ENCODE measurements at places on chromosomes 13 and 19.

DNA sequence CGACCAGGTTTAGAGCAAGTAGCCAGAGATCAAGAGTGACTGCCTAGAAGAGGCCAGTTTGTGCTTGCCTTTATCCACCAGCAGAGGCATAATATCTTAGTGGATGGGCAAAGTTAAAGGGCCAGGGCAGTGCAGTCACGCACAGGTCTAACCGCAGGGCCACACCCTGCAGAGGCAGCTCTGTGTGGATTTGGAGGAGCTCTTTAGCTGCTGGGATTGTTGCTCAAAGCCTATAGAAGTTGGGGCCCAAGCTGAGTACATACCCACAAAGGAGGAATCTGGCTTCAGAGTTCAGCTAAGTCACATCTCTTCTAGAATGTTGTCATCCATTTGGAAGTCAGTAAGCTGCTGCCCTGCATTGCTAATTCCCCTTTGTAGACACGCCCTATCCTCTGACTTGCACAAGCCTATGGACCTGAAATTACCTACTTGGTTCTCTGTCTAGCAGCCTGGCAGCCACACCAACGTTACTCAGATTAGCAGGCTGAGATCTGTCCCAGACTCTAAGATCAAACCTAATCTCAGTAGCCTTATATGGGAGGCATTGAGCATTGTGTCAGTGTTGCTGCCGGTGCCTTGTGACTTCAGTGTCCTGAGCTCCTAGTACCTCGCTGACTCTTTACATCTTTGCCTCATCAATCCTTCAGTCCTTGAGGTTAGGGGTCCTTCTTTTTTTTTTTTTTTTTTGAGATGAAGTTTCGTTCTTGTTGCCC is 102.9 kb upstream of the STARD13 start:
- DNase-seq = no peak

DNA sequence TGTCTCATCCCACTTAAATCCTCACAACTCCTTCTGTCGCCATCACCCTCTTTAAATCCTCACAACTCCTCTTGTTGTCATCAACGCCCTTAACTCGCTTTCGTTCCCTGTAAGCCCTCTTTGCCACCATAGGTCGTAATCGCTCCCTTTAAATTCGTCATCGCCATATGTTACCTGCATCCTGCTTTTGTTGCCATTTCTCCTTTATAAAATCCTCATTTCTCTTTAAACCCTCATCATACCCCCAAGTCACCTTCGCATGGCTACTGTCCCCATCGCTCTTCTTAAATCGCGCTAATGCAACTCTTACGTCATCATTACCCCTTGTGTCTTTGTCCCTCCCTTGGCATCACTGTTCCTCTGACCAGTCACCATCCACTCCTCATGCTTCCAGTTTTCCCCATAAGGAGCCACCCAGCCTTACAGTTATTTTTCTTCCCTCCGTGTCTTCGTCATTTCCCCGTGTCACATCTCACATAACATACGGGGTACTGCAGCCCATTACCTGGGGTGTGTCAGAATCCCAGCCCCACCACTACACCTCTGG is 539 bp downstream of the PLD3 start:
- no peak for DNase-seq

- no peak for DNase-seq
Observed at GRCh38 chr19:41563854-41564514, 12.0 kb upstream of the CEACAM21 start.

DNA sequence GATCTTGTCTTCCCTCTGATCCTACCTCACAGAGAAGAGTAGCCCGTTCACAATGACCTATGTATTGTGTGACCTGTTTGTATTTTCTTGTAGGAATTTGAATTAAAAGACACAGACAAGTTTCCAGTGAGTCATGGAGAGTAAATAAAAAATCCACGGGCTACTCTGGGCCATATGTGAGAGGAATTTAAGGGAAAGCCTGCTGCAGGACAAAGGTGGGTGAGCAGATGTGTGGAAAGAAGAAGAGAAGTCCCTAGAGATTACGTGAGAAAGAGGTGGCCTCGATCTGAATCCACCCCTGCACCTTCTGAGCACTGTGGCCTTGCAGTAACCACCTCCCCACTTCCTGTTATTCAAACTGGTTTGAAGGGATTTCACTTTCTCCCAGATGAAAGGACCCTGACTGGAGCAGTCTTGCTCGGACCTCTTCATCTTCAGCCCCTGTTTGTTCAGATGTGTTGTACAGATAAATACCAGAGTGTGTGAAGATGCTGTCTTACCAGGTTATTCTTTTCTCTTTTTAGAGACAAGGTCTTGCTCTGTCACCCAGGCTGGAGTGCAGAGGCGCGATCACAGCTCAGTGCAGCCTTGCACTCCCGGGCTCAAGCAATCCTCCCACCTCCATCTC is 205.4 kb downstream of the PDS5B start:
- DNase-seq = no peak

GRCh38 chr13:71124230-71124629 is 742.8 kb downstream of the DACH1 start:
- no peak for DNase-seq

DNA sequence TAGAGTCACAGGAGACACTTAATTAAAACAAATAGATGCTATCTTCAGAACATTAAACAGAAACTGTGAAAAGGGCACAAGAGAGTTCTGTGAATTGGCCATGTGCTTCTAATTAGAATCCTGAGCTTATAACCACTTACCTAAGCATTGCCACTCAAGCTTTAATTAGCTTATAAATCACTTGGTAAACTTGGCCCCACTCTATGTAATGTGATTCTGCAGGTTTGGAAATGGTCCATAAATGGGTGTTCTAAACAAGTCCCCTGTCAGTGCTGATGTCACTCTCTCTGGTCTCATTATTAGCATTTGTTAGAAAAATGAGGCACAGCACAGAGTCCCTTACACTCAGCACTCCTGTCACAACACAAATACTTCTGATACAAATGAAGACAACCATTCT is 18.0 kb downstream of the ZNF91 start:
- DNase-seq = no peak

Data from hematopoietic multipotent progenitor cell (in vitro differentiated cells).